ENCODE measurements at places on chromosomes 5 and 9. TPM values are rescaled to one million over a fixed set of nuclear protein-coding genes. Genes with fewer than 3 reads are reported as not detected.
A peak's percentile ranks its signal among the peaks of the same experiment; 100 is the strongest.

ZNF658 gene
- 6.4 TPM for total RNA-seq

PCDHGA2 gene
- total RNA-seq: 17.3 TPM

TAF11L10 gene
- not detected for total RNA-seq

ADAMTSL1 gene
- 2.1 TPM for total RNA-seq

IFNB1 gene
- total RNA-seq: not detected

CDKN2B gene
- 3.6 TPM for total RNA-seq

PLPP7 gene
- total RNA-seq: 78.7 TPM

TSSK1B gene
- total RNA-seq: 0.08 TPM

SLC34A1 gene
- total RNA-seq: not detected

DBH gene
- total RNA-seq: not detected

DNA sequence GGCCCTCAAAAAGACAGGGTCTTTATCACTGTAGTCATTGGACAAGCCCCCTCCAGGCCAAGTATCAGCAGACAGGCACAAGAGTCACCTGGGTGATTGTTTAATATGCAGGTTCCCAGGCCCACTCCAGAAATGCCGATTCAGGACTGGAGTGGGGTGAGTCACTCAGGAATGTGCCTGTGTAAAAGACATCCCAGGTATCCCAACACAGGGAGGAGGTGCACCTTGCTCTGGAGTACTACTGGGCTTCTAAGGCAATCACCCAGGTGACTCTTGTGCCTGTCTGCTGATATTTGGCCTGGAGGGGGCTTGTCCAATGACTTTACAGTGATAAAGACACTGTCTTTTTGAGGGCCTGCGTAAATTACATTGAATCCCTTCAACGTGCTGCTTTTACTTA, 40.6 kb downstream of the ACTL7B start:
- DNase-seq: no peak

DNA sequence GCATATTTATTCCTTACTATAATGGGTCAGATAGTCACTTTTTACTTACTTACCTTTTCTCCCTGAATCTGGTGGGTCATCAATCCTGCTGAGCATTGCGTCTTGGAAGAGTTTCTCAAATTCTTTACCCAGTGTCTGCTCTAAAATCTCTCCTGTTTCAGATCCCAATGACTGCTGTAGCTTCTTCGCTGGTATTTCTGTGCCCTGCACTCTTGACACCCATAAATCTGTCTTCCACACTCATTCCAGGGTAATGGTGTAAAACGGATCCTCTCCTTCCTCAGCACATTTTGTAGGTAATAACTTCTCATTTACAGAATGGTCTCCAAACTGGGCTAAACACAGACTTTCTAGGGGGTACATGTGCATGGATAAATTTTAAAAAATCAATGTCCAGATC, 407.4 kb downstream of the DMAC1 start:
- DNase-seq: no peak

GRCh38 chr9:12809720-12810119, 34.9 kb downstream of the LURAP1L start:
- no peak for DNase-seq

- no peak for DNase-seq
Measured at GRCh38 chr9:71664566-71664965, 103.7 kb downstream of the CEMIP2 start.

DNA sequence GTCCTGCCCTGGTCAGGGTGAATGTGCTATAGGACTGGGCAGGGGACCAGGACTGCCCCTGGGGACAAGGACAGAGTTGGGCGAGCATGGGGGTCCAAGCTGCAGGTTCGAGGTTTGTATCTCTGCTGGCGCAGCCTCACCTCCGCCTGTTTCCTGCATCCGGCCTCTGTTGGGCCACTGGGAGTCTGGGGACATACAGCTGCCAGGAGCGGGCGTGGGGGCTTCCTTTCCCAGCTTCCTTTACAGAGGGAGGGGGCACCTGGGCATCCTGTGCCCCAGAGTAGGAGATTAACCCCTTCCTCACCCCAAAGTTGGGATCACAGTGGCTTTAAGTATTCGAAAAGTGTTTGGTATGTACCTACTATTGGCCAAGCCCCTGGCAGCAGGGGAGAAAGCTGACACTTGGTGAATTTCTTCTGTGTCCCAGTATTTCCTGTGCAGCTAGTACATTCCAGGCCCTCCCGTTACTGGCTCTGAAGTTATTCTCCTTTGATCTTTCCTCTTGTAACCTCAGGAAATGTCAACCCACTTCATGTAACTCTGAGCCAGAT, 19.0 kb downstream of the OLFML2A start:
- no peak for DNase-seq

DNA sequence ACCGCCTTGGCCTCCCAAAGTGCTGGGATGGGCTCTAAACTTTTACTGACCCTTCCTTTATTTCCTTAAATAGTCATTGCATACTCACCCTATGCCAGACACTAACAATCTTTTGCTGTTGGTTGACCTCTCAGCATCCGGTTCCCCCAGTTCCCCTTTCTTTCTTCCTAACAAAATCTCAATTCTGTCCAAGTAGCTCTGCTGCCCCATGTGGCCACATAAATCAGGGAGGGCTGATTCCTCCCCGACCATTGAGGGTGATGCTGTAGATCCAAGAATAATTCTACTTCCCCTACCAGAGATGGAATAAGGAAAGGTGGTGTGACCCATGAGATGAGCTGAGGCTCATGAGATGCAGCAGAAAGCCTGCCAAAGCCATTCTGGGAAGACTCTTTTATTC, 315.3 kb upstream of the MSX2 start:
- DNase-seq: no peak

DNA sequence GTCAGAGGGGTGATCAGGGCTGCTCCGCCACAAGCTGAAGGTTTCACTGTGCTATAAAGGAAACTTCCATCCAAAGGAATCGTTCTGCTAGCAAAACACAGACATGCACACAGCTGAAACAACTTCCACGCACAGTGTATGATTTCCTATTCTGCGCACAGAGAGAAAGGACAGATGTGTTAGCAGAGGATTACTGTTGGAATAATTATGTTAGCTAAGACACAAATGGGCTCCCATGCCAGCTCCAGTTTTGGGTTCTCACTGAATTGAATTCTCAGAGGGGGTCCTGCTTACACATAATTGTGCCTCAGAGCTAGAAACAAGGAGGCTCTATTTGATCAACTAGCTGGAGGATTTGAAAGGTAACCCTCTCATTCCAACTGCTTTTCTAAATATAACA, 352.4 kb downstream of the IRX2 start:
- DNase-seq: peak; percentile 26

DNA sequence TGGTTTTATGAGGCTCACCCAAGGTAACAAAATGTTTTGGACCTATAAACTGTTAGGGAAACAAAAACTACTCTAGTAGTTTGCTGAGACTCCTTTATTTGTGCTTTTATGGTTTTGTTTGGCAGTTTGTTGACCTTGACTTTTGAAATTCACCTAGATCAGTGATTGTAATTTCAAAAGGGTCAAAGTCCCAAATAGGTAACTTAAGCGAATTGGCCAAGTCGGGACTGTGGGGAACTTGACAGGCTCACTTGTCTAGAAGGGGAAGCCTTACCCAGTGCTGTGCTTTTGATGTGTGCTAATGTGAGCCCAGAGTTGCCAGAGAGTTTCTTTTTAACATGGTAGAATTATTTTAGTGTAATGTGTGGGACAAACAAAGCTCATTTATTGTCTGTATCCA, 87.2 kb upstream of the SGCD start:
- no peak for DNase-seq

DNA sequence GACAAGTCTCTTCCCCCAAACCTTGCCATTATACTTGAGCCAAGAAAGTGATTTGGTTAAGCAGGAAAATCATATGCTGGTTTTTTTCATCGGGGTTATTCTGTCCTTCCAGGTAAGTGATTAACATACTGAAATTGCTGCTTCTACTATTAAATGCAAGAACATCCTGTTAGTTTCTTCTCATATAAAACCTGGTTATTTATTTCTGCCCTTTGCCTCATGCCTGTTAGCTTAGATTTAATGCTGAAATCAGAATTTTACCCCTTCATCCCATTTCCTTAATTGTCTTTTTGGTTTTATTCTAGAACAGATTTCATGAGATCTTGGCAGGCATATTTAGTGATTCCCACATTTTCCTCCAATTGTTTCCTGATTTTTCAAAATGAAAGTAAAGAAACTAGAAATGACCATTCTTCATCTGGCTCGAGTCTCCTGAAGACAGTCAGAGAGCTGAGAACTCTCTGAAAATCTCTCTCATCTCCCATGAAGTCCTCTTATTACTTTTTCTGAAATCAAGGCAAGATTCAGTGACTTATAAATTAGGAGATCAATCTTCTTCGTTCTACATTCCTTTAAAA, 132.9 kb downstream of the NFIB start:
- no peak for DNase-seq
